ENCODE measurements at places on chromosomes 12 and 14.

DNA sequence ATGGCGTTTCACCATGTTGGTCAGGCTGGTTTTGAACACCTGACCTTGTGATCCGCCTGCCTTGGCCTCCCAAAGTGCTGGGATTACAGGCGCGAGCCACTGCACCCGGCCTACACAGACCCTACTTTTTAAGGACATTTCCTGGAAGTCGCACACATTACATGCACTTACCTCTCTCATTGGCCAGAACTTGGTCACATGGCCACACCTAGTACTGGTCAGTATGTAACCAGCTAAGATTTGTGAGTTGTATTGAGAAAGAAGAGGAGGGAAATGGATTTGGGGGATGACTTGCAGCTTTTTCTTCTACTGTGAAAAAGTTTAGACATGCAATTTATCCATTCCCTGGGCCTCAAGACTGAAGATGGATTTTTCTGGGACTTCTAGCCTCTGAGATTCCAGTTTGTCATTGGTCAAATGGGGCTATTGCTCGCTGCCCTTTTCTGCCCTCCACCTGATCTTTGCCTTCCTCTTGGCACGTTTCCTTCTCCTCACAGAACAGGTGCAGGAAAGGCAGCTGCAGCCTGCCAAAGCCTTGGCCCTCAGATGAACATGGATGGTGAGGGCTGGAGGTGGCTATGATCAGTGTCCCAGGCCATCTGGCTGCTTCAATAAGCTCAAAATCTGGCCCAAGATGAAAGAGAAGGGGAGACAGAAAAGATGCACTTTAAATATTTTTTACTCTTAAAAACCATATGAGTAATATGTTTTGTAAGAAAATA, 7.1 kb upstream of the ZDHHC22 start:
- DNase-seq = no peak

DNA sequence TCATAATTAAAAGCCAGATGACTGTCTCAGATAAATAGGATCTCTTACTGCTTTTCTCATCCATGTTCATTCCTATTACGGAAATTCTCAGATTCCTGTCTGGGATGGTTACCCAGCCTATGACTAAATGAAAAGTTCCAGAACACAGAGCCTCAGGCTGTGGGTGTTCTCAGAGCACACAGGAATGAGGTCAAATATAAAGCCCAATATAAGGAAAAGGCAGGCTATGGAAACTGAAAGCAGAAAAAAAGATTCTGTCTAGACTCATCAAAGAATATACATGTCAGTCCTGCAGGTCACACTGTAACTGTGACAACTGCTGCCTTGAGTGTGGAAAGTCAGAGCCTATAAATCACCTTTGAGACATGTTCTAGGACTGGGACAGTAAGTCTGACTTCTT, 64.3 kb downstream of the DCAF5 start:
- no peak for DNase-seq

DNA sequence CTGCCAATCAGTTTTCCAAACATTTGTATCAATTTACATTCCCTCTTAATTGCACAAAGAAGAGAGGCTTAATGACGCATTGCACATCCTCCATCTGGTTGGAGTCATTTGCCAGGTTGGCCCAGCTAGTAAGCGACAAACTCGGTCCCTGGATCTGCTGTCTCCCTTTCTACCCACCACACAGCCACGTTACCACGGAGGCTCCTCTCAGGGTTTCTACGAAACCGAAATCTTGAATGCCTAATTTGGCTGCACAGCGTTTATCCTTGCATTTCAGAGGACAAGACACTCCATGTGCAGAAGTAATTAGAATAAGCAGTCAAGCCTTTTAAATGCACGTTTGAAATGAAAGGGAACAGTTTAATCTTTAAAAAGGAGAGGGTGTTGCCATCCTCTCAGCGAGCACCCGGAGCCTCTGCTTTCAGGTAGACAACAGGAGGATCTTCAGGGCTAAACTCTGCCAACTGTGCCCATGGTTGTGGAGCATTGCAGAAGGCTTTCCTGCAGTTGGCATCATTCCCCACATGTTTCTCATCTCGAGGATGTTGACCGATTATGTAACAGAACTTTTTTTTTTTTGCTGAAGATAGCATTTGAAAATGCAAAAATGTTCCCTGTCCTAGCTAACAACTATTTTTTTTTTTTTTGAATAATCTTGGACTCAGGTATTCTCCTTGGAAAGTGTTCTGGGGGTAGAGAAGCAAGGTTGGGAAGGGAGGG, 37.8 kb downstream of the SLC24A4 start:
- no peak for DNase-seq

- DNase-seq = no peak
These were observed 45.5 kb downstream of the CHGA start for GRCh38 chr14:92968291-92969020.

- no peak for DNase-seq
These were observed 193.1 kb downstream of the SOX5 start for GRCh38 chr12:23756416-23756815.

- peak; percentile 33 for DNase-seq
These were observed 119.5 kb upstream of the RTL1 start for GRCh38 chr14:101022916-101023435.

GRCh38 chr12:47789712-47790489, 16.9 kb downstream of the SLC48A1 start:
- DNase-seq = no peak

- DNase-seq = no peak
These were observed 379.1 kb downstream of the NELL2 start for GRCh38 chr12:44497044-44497443.

DNA sequence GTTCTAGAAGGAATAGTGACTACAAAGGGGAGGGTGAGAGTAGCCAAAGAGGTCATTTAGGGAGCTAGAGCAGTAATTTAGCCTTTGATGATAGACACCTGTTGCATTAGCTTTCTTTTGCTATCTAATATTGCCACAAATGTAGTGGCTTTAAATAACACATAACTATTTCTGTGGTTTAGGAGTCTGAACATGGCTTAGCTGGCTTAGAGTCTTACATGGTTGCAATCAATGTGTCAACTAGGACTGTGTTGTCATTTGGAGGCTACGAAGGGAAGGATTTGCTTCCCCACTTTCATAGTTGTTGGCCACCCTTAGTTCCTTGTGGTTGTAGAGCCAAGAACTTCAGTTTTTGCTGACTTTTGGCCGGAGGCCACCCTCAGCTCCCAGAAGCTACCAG, 99.9 kb downstream of the C12orf50 start:
- no peak for DNase-seq

DNA sequence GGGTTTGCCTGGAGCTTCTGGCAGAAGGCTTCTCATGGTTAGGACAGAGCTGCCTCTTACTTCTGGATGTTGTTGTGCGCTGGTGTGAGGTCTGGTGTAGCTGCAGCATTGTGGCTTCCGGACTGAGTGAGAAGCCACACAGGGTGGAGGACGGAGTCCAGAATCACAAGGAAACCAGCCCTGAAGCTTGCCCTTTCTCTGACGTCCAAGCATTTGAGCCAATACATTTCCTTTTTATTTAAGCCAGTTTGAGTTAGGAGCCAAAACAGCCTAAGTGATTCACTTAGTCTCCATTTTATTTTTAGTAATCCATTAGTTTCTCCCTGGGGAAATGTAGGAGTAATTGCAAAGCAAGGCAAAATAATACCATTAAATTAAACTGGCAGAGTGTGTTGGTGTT, 402.4 kb upstream of the RGS6 start:
- no peak for DNase-seq
